Activated T-helper 1 cell treated with anti-CD3 and anti-CD28 coated beads, Interleukin-12 subunit alpha, Interleukin-12 subunit beta, Interleukin-2, Interleukin-4 antibody, amounts not matched to agents 30 ng/mL and 10 ng/mL and 1 ng/mL, durations not matched to agents 14 hours and 24 hours and 36 hours (primary cell): ENCODE measurements at places on chromosomes 1 and 21.

DNA sequence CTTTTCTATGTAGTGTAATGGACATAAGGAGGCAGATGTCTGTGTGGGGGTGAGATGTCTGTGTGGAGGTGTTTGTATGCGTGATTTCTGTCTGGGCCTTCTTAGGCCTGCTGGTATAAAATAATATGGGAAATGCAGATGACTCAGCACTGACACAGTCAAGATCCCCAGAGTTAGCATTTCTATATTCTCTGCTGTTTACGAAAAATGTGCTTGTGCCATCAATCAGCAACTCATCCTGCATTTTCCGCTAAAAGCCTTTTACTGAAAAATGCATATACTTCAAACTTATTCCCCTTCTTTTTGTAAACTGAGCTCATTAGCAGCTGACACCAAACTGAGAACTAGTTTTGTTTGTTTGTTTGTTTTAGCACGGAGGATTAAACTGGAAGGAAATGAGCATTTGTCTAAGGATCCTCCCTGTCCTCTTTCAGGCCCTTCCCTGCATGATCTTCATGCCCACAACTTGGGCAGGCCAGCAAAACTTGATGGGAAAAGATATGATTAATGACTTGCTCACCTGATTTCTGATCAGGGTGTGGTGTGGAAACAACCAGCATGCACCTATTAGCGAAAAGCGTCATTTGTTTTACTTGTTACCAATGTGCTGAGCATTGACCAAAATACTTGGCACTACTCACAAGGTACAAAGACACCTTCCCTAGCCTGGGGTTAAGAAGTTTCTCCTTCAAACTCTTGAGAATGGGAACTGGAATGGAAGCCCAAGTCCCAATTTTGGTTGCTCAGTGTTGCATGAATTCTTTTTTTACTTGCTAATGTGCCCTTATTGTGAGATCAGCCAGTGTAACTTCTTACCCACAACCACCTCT, 77.4 kb downstream of the NDUFS5 start:
- no peak for DNase-seq

- no peak for DNase-seq
These were observed 97.5 kb upstream of the EDN2 start for GRCh38 chr1:41582004-41582325.

DNA sequence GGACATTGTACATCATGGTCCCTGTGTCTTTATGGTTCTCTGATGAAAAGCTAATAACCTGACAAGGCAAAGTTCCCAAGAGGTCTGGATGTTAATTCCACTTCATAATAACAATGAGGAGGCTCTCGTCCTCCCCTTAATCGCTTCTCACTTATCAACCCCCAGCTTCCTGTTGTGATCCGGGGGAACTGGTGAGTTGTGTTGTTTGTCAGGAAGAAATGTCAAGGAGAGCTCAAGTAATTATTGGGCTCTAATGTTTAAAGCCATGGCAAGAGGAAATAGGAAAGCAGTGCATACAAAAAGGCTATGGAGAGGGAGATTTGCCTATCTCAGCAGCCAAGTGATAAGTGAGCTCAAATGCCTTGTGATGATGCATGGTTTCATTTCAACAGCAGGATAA, 42.8 kb upstream of the RASAL2 start:
- no peak for DNase-seq

DNA sequence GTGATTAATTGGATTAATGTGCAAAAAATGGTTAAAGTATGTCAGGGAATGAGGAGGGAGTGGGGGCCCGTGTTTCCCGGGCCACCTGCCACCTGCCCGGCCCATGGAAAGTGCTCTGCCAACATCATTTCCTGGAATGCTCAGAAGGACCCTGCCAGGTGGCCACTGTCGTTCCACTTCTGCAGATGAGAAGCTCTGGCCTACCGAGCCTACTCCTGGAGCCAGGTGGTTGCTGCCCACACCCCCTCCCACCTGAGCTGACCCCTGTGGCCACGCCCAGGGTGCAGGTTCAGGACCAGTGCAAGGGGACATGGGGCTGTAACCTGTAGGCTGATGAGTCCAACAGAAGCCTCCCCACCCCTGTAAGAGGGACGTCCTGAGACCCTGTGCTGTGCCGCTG, 99.7 kb downstream of the PRDM16 start:
- DNase-seq: no peak

GRCh38 chr1:220511785-220512184, 16.2 kb upstream of the MARK1 start:
- no peak for DNase-seq

- no peak for DNase-seq
These were observed 271.8 kb upstream of the USP25 start for GRCh38 chr21:15457965-15458364.

GRCh38 chr1:203593723-203594122, 32.9 kb upstream of the ATP2B4 start:
- peak; percentile 47 for DNase-seq

DNA sequence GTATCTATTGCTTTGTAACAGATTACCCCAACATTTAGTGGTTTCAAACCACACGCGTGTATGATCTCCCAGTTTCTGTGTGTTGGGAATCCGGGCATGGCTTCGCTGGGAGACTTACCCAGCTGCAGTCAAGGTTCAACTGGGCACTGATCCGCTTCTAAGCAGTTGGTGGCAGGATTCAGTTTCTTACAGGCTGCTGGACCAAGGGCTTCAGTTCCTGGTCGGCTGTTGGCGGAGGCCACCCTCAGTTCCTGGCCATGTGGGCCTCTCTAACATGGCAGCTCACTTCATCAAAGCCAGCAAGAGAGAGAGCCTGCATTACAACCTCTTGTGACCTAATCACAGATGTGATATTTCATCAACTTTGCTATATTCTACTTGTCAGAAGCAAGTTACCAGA, 53.8 kb upstream of the NEK2 start:
- no peak for DNase-seq

- DNase-seq: no peak
These were observed 139.8 kb downstream of the SPATA17 start for GRCh38 chr1:217770918-217771317.
